Gastroesophageal sphincter (tissue), 4 donors: ENCODE measurements at places on chromosomes 2 and 18. TPM values are rescaled to one million over a fixed set of nuclear protein-coding genes. Genes with fewer than 3 reads are reported as not detected.

TUBA3E gene
- not detected for total RNA-seq

ANKRD62 gene
- total RNA-seq = not detected

TSGA10 gene
- 2.2 TPM for total RNA-seq

RAMP1 gene
- total RNA-seq = 312 TPM

CNGA3 gene
- 7.0 TPM for total RNA-seq

CRYGD gene
- total RNA-seq = not detected

DCDC2C gene
- total RNA-seq = not detected

IL1RL2 gene
- total RNA-seq = 0.47 TPM

RELCH gene
- 30.0 TPM for total RNA-seq

ADD2 gene
- total RNA-seq = 7.8 TPM

DNA sequence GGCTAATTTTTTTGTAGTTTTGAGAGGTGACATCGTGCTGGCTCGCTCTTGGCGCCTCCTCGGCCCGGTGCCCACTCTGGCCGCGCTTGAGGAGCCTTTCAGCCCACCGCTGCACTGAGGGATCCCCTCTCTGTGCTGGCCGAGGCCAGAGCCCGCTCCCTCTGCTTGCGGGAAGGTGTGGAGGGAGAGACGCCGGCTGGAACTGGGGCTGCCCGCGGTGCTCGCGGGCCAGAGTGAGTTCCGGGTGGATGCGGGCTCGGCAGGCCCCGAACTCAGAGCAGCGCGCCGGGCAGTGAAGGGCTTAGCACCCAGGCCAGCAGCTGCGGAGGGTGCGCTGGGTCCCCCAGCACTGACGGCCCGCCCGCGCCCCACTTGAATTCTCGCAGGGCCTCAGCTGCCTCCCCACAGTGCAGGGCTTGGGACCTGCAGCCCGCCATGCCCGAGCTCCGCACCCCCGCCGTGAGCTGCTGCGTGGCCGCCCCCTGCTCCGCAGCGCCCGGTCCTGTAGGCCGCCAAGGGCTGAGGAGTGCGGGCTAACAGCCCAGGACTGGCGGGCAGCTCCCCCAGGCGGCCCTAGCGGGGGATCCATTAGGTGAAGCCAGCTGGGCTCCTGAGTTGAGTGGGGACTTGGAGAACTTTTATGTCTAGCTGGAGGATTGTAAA, 113.2 kb upstream of the ZSWIM2 start:
- no peak for ATAC-seq

DNA sequence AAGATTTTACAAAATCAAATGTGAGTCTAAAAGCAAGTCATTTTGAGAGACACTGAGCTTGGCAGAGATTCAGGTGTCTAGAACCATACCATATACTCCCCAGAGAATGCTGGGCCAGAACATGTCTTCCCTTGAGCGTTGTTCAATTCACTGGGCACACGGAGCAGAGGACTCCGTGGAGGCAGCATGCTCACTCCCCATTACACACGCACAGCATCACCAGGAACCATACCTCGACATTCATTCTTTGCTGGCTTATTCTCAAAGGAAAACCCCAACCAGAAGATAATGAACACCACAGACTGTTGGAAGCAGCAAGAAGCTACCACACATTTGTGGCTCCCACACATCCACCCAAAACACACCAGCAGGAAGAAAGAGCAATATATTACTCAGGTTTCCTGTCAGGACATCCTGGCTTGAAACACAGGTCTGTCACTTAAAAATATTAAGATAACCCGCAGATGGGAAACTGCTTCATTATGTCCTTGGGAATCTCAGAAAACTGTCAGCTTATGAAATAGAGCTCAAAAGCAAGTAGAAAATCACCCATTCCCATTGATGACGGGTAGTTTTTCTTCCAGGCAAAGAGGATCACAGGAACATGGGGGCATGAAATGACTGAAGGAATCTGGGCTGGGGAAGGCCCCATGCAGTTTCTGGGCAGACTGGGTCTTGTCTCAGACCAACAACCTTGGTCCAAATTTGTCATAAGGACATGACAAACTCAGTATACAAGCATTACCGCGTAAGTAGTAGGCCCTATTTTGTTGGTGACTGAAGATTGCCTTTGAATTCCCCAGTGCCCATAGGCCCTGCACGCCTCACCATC, 46.4 kb downstream of the PCBP1 start:
- no peak for ATAC-seq

GRCh38 chr2:168137510-168138180, 109.8 kb downstream of the STK39 start:
- ATAC-seq = no peak

- ATAC-seq = no peak
Observed at GRCh38 chr18:79823120-79823519, 25.4 kb downstream of the KCNG2 start.

DNA sequence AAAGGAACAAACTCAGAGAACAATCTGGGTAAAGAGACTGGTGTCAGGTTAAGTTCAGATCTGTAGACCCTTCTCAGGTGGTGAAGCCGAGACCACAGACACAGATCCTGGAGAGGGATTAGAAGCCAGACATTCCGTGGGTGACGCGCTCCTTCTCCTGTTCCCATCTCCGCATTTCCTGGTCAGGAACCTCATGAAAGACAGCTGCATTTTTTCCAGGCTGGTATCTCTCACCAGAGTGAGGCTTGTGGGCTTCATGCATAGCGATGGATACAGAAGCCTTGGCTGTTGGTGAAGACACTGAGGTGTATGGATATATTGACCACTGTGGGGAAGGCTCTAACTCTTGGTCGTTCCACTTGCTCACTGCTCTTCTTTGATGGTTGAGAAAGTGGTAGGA, 152.6 kb downstream of the FAM210A start:
- ATAC-seq = no peak

DNA sequence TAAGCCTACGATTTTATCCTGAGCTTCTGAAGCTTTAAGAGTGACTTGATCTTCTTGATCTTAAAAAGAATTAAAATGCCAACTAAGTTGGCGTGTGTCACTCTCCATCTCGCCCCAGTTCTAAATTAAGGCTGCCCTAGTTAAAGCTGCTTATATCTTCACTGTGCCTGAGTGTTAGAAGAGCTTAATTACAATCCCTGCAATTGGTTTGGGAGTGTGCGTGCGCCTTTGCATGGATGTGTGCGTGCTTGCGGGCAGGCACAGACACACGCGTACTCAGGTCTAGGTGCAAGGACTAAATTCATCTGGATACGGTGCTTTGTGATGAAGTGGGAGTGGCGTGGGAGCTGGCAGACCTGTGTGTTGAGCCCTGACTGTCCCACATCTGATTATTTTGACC, 201.5 kb downstream of the FAM210A start:
- ATAC-seq = no peak

DNA sequence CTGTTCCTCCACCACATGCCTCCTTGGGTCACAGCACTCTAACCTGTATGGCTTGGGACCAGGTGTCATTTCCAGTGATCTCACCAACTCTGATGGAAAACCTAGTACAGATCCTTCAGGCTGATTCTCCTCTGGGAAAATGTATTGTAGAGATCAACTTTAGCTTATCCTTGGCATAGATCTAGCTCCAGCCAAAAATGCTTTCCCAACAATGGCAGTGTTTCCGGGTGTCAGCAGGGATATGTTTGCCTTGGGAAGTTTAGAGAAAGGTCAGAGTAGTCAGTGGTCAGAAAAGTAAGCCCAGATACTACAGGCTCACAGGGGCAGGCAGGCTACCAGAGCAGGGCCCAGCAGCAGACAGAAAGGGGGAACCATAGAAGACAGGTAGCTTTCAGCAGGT, 73.6 kb downstream of the CD8B2 start:
- no peak for ATAC-seq

- no peak for ATAC-seq
Observed at GRCh38 chr2:152588998-152589397, 128.3 kb downstream of the PRPF40A start.

DNA sequence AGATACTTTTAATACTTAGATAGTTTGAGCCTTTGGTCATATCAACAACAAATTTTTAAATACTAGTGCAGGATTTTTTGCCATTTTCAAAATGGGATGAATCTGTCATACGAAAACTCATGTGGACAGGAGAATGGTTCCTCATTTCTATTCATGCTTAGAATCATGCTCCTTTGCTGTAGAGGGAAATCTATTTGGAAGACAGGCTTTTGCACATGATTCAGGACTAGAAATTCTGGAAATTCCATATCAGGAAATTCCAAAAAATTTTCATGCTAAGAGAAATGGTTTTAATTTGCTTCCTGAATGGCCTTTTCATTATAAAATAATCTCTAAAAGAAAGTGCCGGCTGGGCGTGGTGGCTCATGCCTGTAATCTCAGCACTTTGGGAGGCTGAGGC, 39.3 kb downstream of the MOGAT1 start:
- no peak for ATAC-seq

- no peak for ATAC-seq
Observed at GRCh38 chr18:14937271-14937670, 189.3 kb downstream of the ANKRD30B start.

DNA sequence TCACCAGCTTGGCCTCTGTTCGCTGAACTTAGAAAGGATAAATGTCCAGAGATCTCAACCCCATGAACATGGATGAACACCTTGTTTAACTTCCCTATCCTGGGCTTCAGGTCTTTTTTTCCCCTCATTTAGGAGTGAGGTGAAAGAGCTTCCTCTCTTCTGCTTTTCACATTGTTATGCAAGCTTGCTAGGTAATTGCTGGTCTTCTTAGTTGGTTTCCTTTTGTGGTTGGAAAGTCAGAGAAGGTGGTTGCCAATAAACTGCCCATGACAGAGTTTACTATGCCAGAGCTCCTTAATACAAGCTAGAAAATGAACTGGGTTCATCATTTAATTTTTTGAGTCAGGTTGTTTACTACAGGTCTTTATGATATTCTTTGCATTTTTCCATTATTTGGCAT, 16.6 kb downstream of the SLC9A4 start:
- ATAC-seq = no peak

DNA sequence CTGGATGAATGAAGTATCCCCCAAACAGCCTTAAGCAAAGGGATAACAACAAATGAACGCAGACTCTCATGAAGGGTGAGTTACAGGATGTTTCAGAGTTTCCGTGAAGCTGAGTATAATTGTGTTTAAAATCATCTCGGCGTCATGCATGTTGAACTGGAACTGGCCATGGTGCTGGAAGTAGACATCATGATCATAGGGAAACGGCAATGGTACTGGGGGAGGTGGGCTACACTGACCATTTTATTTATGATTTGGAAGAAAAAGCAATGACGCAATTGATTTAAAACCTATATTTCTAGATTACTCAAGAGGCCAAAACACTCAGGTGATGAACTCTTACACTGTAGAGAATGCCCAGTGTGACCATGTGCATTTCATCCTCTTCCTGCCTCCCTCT, 387.9 kb upstream of the MYT1L start:
- no peak for ATAC-seq

DNA sequence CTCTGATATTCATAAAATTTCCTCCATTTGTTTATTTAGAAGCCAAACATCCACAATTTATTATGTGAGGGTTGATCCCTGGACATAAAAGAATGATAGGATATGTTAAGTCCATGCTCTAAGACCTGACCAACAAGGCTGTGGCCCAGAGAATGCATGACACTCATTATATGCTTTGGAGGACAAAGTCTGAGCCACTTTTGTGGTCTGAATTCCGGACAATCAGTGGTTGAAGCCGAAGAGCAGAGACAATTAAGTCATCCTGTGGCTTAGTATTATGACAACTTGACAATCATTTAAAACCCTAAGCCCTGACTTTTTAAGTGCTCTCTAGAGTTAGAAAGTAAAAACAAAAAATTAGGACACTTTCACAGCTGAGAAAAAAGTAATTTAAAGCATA, 483.3 kb downstream of the PLCL1 start:
- no peak for ATAC-seq

DNA sequence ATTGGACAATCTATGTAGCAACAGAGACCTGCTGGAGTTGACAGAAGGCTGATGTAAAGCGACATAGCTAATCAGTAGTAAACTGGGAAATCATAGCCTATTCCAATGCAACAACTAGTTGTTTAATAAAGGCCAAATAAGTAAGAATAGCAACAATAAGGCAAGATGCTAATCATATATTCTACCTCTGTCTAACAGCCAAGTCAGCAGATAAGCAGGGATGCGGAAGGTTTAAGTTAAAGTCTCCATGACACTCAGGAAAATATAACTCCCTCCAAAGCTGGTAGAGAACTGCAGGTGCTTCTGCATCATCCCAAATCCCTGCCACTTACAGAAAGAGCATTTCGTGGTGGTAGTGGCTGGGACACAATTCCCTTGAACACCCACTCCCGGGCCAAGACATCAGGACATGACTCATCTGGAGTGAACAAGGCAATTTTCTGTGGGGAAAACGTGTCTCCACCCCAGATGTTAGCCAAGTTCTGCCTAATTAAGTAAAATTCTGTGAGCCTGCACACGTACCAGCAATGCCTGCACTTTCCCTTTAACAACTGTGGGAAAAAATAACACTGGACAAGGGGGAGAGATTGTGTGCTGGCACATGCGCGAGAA, 413.6 kb upstream of the ID2 start:
- no peak for ATAC-seq

DNA sequence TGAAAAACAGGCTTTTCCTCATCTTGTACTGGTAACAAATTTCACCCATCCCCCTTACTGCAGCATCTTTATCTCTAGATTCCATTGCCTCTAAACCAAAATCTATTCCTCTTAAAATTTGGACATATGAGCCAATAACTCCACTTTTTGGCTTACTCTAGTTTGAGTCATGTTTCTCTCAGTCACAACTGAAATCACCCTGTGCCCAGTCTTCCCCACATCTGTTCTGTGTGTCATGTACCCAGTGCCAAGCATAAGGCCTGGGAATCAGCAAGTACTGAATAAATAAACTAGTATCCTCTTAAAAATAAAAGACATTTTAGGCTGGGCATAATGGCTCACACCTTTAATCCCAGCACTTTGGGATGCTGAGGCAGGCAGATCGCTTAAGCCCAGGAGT, 20.8 kb upstream of the CHN1 start:
- no peak for ATAC-seq

GRCh38 chr2:235494716-235495372, 1.0 kb downstream of the AGAP1 start:
- ATAC-seq = peak; percentile 2

GRCh38 chr2:54073796-54074195, 41.6 kb upstream of the ACYP2 start:
- no peak for ATAC-seq

DNA sequence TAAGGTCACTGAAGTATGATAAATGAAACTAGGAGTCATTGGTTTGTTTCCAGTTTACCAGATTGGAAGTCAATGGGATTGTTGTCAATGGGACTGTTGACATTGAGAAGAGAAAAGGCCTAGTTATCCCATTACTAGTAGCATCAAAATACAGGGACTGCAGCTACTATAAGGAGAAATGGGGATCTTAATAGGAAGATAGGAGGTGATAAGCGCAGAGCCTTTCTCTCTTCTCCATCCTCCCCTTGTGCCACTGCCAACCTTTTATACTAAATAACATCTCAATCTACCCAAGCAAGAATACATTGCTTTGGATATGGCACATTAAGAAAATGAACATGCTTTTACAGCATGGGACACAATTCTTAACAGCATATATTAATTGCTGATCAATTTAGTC, 10.5 kb upstream of the BBS5 start:
- no peak for ATAC-seq

- ATAC-seq = no peak
Observed at GRCh38 chr2:112803691-112804521, 19.6 kb upstream of the IL1A start.
